ENCODE measurements at places on chromosomes 2 and 18. TPM values are rescaled to one million over a fixed set of nuclear protein-coding genes. Genes with fewer than 3 reads are reported as not detected.

- DNase-seq: no peak
Measured at GRCh38 chr2:145725876-145726275, 1206.0 kb upstream of the ZEB2 start.

DNA sequence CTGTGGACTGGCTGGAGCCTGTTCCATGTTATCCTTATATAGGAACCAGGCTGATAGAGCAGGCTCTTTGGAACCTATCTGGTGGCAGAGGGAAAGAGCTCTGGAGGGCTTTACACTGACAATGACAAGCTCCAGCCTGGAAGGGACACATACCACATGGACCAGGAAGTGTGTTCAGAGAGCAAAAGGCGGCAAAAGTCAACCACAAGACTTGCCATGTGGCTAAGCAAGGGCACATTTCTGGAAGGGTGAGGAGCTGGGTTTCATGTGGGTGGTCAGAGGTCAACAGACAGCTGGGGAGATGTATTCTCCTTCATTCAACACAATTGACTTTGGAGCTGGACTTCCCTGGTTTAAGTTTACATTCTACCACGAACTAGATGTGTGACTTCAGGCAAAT is 325.2 kb downstream of the DYSF start:
- no peak for DNase-seq

DNA sequence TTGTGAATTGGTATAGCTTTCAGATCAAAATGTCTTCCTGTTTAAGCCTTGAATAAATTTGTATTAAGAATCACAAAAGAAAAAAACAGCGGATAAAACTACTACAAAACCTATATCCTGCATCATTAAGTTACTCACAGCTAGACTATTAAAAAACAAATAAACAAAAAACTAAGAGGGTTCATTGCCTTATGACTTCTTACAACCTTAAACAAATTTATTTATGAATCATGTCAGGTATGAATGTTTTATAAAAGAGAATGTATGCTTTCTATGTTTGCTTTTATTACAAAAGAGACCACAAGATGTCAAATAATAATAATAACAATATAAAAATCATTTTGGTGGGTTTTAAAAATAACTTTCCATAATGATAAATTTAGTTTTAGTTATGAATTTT is 109.6 kb downstream of the FIGN start:
- DNase-seq: no peak

GRCh38 chr2:238965371-238966071 is 117.6 kb downstream of the TWIST2 start:
- DNase-seq: no peak

DNA sequence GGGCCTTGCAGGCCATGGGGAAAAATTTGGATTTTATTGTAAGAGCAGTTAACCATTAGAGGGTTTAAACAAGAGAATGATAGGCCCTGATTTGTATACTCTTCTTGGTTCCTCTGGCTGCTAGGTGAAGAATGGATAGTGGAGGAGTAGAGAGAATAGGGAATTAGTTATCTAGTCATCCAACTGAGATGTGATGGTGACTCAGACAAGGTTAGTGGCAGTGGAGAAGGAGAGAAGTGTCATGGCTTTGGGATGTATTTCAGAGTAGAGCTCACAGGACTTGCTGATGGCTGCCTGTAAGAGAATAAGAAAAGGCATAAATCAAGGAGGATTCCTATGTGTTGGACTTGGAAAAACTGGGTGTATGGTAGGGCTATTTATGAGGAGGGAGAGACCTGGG is 169.4 kb downstream of the PLCL1 start:
- no peak for DNase-seq

DNA sequence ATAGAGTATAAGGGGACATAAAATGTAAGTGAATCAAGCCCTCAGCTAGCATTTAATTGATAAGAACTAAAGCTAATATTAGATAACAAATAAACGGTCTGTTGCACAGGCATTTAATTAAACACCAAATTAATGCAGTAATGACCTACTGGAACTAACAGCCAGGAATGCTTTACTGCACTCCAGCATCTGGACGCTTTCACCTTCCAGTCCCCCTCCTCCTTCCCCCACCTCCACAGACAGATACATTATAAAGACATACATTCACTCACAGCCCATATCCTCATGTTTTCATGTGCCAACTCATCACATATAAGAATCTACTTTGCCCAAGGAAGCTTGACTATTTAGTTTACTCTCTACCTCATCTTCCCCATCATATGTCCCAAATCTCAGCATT is 337.4 kb upstream of the PIK3C3 start:
- no peak for DNase-seq

DNA sequence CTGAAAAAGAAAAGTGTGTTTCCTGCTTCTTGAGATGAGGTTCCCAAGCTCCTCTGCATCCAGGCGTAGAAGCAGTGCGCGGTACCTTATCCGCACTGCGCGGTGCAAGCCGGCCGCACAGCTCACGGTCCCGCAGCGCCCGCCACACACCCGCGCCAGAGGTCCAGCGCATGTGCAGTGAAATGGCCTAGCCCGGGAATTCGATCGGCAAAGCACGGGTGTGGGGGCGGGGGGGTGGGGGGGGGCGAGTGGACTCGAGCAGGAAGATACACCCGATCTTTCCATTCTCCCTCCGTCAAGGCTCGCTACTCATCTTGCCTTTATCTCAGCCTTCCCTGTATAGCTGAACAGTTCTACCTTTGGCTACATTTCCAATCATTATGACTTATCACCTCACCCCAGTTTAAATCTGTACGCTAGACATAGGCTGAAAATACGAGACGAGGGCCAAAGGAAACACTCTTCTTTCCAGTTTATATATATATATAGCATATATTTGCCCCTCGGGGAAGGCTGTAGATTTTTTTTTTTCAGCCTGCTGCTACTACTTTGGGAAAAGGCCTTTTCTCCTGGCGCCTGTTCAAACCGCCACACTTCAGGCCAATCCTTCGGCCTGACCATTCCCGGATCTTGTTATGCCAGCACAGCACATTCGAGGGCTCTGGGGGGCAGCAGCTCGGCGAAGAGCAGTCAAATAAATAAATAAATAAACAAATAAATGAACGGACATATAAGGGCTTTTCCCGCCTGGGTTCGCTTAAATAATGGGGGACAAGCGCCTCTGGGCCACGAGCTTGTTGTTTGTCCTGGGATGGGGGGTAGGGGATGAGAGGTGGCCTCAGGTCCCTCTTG is 10.4 kb downstream of the HOXD8 start:
- DNase-seq: no peak

DNA sequence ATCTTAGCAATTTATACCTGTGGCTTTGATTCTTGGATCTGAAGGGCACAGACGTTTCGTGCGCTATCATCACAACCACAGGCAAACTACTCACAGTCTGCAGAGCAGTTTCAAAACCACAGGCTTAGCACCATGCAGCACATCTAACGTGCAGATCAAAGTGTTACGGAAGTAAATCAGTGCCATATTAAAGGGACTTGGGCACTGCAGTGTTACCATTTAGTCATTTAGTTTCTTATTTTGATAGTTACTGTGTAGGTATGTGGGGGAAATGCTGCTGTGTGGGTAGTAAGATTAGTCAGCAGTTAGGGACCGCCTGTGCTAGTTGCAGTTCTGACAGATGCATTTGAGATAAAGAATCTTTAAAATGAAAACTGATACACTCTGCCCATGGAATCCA is 384.0 kb downstream of the NBAS start:
- DNase-seq: no peak

Gene PPP1R1C
- 12.0 TPM for polyA plus RNA-seq

Gene MAL
- polyA plus RNA-seq: 14.6 TPM

Measured in right cardiac atrium (tissue), 5 donors.